ENCODE measurements at places on chromosomes 16 and 17.

GRCh38 chr16:88527186-88527936 is 42.8 kb upstream of the ZC3H18 start:
- DNase-seq, result peak; percentile 82

DNA sequence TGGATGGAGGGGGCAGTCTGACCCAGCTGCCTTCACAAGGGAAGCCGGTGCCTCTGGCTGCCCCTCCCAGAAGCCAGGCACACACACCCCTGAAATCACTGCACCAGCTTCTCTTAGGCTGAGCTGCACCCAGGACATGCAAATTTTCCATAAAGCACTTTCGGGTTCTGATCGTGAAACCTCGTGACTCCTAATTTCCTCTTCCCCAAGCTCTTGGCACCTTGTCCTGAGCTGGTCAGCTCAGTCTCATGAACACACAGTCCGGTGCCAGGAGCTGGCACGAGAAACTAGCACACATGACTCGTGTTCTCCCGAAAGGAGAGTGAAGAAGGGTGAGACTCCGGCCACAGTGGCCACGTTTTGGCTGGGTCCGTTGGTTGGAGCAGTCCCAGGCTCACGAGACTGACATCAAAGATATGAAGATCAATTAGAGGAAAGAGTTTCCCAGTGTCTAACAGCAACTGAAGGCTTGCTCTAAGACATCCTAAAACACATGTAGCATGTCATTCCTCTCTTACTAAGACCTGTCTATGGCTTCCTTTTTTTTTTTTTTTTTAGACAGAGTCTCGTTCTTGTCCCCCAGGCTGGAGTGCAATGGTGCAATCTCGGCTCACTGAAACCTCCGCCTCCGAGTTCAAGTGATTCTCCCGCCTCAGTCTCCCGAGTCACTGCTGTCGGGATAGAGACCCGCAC is 9.2 kb upstream of the ABR start:
- DNase-seq, result no peak

DNA sequence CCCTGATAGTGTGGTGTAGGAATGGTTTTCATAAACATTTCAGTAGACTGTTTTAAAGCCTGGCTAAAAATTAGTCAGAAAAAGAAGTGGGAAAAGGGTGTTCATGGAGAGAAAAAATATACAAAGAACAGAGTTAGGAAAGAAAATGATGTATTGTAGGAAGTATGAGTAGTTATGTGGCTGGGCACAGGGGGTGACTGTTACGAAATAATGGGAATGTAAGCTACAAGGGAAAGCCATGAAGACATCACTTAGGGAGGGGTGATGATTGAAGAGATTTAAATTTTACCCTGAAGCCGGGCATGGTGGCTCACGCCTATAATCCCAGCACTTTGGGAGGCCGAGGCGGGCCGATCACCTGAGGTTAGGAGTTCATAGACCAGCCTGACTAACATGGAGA is 55.3 kb downstream of the NUP88 start:
- DNase-seq, result no peak

DNA sequence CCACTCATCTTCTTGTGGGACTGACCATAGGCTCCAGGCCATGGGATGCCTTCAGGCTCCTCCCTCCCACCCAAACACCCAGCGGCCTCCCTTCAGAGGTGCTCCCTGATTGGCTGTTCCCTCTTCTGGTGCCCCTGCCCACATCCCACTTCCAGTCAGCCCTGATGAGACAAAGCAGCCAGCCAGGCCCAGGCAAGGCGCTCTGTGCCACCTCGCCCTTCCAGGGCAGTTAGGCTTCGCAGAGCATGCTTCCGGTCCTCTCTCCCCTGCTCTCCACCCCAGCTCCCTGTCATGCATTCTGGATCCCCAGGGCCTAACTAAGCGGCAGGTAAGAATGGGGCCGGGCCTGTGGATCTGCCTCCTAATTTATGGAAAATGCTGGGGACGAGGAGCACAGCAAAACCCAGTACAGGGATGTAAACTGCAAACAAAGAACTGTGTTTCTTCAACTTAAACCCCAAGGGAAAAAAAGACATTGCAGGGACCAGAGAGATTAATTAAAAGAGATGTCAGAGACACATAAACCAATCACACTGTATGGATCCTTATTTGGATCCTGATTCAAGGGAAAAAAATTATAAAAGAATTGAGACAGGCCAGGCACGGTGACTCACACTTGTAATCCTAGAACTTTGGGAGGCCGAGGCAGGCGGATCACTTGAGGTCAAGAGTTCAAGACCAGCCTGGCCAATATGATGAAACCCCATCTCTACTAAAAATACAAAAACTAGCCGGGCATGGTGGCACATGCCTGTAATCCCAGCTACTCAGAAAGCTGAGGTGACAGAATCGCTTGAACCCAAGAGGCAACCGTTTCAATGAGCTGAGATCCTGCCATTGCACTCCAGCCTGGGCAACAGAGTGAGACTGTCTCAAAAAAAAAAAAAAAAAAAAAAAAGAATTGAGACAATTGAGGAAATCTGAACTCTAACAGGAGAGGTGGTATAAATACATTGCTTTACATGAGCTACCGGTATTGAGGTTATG is 26.0 kb downstream of the ZDHHC7 start:
- no peak for DNase-seq

DNA sequence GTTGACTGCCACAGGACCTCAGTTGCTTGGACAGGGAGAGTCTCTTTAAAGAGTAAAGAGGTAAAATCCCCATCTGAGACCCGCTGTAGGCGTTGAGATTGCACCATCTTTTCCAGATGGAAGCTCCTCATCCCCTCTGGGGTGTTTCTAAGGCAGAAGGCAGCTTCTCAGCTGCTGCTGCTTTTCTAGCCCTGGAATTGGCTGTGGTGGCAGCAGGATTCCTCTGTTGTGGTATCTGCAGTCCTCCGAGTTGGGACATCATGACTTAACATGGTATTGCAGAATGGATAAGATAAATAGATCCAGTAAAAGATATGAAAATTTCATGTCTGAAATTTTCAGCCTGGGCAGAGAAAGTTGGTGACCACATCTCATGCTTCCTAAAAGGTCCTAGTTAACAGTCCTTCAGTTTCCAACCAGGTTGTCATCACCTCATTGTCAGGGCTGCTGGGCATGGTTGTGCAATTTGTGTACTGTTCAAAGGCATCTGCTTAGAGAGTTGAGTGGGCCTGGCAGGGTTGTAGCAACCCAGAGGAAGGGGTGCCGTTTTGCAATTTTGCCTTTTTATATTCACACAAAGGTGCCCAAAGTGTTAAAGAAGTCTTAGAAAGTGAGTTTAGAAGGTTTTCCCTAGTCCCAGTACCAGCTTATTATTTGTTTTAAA is 150.4 kb downstream of the SPECC1 start:
- no peak for DNase-seq

DNA sequence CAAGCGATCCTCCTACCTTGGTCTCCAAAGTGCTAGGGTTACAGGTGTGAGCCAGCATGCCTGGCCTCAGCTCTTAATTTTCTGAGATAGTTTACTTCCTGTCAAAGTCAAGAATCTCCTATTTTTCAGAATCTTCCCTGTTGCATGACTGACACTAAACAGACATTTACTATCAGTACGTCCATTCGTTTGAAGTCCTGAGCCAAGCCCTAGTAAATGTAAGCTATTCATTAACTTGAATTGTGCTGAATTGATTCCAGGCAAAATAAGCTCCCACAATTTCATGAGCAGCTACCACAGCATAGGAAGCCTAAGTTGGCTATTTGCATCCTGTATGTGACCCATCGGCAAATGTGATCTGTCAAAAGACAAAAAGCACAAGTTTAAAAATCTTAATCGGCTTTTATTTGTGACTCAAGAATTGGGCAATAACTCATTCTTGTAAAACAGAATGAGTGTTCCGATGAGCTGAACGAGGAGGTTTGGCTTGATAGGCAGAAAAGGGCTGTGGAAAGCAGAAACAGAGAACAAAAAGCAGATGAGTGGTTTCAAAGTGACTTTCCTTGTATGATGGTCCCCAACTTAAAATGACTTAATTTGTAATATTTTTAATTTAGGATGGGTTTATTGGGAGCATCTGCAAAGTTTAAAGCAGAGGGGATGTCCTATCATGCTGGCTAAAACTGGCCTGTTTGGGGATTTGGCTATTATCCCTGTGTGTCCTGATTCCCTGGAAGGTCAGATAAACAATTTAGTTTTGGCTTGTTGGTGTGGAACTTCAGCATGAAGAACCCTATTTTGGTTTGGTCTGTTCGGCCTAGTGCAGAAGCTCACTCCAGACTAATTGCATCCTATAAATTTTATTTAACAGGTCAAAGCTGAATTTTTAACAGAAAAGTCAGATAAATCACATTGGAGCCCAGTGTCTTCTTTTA is 14.2 kb downstream of the RNF112 start:
- DNase-seq, result no peak

DNA sequence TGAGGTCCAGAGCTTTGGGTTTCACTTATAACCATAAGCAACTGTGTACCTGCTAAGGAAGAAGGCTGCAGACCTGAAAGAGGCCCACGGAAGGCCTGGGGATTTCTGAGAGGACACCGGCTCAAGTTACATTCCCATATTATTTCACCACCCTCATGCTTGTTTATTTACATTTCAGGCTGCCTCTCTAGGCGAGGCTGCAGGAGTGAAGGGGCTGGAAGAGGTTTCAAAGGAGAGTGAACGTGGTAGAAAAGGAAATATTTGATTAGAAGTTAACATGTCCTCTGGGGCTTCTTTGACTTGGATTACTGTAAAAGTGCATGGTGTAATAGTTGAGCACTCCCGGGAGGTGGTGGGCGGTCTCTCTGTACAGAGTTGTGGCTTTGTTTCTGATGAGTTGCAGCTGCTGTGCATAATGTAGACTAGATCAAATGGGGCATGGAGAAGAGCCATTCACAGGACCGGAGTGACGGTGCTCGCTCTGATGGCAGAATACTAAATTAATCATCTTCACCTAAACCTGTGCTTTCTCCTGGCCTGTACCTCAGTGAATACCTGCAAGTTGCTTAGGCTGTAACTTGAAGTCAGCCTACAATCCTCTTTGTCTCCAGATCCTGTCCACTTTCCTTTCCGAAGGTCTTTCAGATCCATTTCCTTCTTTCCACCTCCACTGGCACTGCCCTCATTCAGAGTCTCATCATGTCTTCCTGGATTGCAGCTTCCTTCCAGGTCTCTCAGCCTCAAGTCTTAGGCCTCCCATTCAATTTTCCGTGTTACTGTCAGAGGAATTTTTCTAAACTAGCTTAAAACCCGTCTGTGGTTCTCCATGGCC is 1.9 kb upstream of the CPD start:
- DNase-seq, result peak; percentile 57

DNA sequence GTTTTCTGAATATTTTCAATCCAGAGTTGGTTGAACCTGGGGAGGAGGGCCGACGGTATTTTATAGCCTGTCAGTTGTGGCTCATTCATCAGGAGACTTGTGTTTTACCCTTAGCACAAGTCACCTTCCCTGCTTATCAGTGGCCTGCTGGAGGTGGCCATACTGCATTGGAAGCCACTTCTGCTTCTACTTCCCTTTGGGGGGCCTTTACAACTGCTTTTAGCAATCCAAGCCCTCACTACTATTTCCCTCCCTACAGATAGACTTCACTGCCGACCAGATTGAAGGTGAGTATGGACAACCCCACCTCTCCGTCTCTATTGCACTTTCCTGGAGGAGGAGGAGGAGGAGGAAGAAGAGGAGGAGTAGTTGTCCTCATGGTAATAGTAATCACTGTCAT is 4.4 kb downstream of the MYL4 start:
- no peak for DNase-seq

DNA sequence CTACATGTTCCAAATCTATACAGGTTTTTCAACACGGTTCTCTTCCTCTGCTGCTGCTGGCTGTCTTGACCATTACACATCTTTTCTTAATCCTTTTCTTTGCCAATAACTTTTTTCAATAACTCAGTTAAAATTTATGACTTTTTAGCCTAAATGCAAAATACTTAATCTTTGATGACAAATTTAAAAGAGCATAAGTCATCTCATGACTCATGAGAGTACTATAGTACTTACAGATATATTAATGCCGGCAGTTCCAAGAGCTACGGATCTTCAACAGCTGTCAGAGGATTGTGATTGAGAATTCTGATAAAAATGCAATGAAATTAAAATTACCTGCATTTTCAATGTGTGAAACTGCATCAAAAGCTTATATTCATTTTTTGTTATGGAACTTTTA is 105.5 kb downstream of the KPNA2 start:
- DNase-seq, result no peak

GRCh38 chr16:14566599-14566998 is 63.5 kb downstream of the PARN start:
- DNase-seq, result no peak

GRCh38 chr17:70786081-70786480 is 616.7 kb downstream of the KCNJ2 start:
- DNase-seq, result no peak

- no peak for DNase-seq
Observed at GRCh38 chr17:50647187-50647586, 12.5 kb downstream of the ABCC3 start.

DNA sequence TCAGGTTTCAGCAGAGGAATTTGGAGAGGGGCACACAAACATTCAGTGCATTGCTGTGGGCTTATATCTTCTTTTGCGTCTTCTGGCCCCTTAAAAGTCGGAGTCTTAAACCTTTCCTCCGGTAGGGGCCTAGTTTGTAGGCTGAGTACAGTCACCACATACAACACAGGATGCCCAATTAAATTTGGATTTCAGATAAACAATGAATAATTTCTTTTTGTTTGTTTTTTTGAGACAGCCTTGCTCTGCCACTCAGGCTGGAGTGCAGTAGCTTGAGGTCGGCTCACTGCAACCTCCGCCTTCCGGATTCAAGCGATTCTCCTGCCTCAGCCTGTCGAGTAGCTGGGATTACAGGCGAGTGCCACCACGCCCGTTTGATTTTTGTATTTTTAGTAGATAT is 26.7 kb upstream of the ADORA2B start:
- no peak for DNase-seq

DNA sequence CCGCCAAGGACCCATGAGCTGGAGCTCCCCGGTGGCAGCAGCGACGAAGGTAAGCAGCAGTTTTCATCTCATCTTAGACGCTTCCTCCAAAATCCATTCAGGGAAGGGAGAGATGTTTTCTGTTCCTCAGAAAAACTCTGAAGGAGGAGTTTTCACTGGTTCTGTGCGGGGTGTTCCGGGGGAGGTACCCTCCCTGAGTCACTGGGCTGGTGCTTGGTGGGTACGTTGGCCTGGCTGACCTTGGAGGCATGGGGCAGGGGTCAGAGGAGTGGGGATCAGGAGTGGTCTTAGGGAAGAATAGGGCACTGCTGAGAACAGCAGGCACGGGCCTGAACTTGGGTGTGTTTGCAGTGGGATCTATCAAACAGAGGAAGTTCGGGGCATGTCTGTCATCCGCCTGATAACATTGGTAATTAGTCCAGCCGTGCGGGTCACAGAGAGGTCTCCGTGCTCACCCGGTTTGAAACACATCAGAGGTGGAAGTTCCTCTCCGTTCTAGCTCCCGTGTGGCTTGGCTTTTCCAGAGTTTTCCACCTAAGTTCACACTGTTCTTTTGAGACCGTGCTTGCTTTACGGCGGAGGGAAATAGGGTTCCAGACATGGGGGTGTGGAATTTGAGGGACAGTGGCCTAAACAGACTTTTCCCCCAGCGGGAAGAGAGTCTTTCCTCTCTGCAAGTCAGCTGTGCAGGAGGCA is 59.6 kb upstream of the CIBAR2 start:
- DNase-seq, result no peak

DNA sequence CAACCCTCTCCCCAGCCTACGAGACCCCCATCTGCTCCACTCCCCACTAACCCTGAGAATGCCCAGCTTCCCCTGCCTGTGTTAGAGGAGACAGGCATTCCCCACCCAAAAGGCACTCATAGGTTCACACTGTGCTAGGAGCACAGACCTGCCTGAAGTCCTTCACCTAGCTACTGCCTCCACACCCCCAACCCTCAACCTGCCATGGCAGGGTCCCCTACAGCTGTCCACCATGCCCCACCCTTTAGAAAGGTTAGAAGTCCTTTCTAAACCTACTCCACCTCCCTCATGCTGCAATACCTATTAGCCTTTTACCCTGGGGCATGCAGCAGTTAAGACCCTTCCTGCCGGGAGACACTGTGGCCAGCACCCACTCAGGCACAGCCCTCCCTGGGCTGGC is 9.1 kb downstream of the SRCIN1 start:
- DNase-seq, result no peak
